ENCODE measurements at places on chromosomes 5 and 9.

DNA sequence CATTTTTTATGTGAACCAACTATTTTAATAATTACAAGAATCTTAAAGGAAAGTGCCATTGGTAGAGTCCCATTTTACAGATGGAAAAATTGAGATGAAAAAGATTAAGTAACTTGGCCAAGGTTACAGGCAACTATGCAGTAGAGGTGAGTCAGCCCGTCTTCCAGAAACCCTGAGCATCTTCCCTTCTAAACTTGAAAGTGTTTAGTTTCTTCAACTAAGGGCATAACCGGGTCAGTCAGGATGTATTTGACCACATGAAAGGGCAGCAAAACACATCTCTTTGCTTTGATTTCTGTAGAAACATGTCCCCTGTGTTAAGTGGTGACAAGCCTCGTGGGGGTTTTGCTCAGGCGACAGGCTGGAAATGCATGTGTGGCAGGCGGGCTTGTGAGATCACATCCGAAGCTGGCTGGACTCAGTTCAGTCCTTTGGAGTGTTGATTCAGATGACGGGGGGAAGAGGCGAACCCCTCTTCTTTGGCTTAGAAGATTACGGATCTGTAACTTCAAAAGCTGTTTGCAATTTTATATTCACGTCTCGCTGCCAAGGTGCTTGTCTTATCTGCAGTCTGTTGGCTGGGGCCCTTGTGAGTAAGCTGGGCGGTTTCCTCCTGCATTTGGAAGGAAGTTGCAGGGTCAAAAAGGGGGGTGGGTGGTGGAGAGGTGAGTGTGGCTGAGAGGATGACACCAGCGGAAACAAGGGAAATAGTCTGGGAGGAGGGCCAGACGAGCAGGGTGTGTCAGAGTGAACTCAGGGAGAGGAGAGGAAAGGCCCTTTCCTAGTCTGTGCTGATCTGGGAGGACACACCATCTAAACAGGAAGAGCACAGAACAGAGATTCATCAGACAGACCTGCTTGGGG is 78.9 kb upstream of the RPS23 start:
- peak; percentile 46 for DNase-seq

DNA sequence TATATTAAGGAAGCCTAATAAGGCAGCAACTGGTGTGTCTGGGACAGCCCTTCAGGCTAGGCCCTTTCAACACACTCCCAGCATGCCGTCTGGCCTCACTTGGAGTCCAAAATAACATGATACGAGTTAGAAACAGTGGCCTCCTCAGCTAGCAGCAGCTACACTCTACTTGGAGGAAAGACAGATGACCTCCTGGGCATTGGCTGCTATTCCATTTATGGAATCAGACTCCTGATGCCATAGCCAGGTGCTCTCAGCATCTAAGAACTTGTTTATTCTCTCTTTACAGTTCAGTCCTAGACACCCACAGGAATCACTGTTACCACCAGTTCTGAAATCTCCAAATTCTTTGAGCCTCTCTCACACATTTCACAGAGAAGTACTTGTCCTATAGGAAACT is 31.8 kb downstream of the RUSC2 start:
- DNase-seq = no peak

DNA sequence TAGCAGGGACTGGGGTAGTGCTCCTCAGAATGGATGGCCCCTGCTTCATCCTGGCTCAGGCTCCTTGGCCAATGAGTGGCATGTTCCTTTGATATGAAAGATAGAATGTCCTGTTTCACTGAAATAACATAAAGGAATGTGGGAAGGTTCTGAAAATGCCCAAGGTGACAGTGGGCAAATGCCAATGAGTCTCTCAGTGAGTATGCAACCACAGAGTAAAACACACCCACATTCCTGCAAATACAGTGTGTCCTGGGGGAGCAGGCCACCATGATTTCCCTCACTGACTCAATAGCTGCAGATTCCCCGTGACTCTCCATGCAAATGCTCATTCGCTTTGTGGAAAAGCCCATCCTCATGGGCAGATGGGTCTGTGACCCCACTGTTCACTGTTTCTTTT is 36.4 kb downstream of the ZNF366 start:
- DNase-seq = no peak

DNA sequence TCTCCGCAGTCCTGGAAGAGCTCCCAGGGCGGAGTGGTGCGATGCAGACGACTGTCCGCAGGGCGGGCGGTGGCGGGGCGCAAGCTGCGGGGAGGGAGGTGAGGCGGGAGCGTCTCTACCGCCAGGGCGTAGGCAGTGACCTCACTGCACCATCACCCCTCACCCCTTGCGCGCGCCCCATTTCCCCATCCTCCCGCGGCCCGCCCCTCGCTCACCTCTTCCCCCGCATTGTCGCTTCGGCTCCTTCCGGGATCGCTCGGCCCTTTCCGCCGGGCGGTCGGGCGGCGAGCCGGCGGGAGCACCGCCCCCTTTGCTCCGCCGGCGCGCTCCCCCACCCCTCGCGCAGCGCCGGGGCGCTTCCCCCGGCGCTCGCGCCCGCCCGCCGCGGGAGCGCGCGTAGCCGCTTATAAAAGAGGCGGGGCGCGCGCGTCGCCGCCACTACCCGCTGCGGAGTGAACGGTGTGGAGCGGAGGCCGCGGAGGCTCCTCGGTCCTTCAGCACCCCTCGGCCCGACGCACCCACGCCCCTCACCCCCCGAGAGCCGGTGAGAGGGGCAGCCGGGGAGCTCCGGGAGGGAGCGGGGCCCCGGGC is at the start of gene SPTAN1:
Gene SPTAN1, plus strand, starts transcription at position 435 of the 591 bp plus-strand sequence. CDS start 14,154 bp downstream, outside the sequence.
- peak; percentile 81 for DNase-seq

DNA sequence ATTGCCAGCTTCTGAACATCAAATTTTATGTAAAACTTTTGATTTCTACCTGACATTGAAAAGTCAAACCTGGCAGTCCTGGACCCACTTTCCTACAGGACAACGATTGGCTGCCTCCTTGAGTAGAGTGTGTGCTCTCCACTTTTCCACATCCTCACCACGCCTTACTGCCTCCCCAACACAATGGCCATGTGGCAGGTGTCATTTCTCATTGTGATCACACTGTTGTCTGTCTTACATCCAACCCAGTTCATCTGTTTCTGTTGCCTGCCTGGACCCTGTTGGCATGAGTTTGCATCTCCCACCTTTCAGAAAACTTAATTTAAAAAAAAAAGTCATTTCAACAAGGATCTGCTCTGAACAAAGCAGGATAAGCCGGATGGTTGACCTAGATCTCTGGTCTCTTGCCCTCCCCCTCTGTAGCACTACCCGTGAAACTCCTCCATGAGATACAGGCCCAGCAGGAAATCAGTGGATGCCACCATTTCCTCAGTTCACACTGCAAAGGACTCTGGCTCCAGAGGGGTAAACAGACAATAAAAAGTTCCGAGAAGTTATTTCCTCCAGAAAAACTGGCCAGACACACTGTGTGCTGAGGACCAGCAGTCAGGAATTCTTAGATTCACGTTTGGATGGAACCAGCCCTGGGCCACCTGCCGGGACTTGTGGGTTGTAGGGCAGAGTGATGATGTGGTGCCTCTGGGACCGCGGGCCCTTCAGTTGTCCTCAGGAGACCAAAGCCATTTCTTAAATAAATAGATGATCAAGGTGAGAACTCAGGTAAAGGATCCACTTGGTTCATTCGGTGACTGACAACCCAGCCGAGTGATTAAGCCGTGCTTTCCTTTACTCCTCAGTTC is 48.6 kb downstream of the AMBP start:
- DNase-seq = no peak

GRCh38 chr9:69637817-69638200 is 34.4 kb downstream of the APBA1 start:
- no peak for DNase-seq

DNA sequence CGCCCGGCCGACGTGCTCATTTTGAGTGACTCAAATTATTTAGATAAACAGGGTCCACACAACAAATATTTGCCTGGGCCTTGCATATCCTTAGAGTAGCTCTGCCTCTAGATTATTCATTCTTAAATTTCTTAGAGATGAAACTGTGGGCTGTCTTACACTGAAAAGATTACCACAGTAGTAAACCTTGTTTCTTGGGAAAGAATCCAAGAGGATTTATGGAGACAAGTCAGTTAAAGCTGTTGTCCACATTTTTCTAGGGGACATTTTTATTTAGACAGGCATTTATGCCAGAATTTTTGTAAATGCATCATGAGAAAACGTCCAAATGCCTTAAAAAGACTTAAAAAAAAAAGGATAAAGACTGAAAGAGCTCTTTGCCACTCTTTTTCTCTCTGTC is 32.6 kb upstream of the RANBP3L start:
- no peak for DNase-seq
